ENCODE measurements at places on chromosomes 7 and 10. TPM values are rescaled to one million over a fixed set of nuclear protein-coding genes. Genes with fewer than 3 reads are reported as not detected.

Gene FXYD4
- total RNA-seq = not detected

Gene CUBN
- total RNA-seq = 3.5 TPM

Gene TMEM248
- 84.8 TPM for total RNA-seq

Gene NEBL
- total RNA-seq = 0.80 TPM

Gene TNS3
- total RNA-seq = 152 TPM

Gene CREM
- total RNA-seq = 40.3 TPM

Gene ADCY1
- 3.3 TPM for total RNA-seq

Gene GPER1
- 8.1 TPM for total RNA-seq

All from mesenteric fat pad (tissue), 1 donor.